ENCODE measurements at places on chromosomes 4 and X. TPM values are rescaled to one million over a fixed set of nuclear protein-coding genes. Genes with fewer than 3 reads are reported as not detected.

Gene HSFX1
- 2.4 TPM for total RNA-seq

Gene POU4F2
- total RNA-seq: not detected

- no peak overlapping the region for H3K27ac ChIP-seq
- H3K36me3 ChIP-seq: no peaks in the 10 kb centered on the region
- H3K27me3 ChIP-seq: no peaks in the 10 kb centered on the region
- no peak for DNase-seq
- no peak overlapping the region for H3K4me3 ChIP-seq
Measured at GRCh38 chr4:147984065-147984777, 252.3 kb downstream of the ARHGAP10 start.

- H3K27ac ChIP-seq: peak overlapping the region; percentile 80
- H3K4me3 ChIP-seq: peak overlapping the region; percentile 31
- H3K36me3 ChIP-seq: no peaks in the 10 kb centered on the region
- peaks cover 48% of the 10 kb centered on the region for H3K4me1 ChIP-seq
- H3K27me3 ChIP-seq: no peaks in the 10 kb centered on the region
Measured at GRCh38 chr4:102678107-102678506, 82.7 kb downstream of the MANBA start.

DNA sequence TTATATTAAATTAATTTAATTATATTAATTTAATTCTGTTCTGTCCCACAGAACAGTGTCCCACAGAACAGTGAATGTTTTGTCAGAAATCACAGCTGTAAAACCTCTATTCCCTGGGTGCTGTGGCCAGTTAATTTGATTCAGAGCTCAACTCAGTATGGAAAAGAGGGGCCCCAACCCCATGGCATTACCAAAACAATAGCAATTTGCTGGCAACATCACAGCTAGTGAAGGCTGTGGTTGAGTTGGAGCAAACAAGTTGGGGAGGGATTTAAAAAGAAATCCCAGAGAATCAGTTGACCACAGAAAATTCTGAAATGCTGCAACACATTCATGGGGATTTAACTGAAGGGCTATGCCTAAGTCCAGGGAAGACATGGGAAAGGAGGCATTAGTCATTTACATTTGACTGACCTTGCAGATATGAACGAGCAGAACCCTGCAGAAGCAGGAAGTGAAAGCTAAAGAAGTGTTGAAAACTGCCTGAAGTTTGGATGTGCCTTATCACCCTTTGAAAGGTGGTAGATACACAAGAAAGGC is 30.1 kb downstream of the PDHA2 start:
- no peak overlapping the region for H3K4me3 ChIP-seq
- no peaks in the 10 kb centered on the region for H3K36me3 ChIP-seq
- no peaks in the 10 kb centered on the region for H3K27me3 ChIP-seq
- no peak overlapping the region for H3K27ac ChIP-seq

- peak within 1 kb of the TSS; percentile 62 for H3K4me3 ChIP-seq
- peak; percentile 59 for DNase-seq
- H3K27me3 ChIP-seq: no peaks in the 10 kb centered on the region
- no peak within 1 kb of the TSS for H3K27ac ChIP-seq
Measured at GRCh38 chr4:155376387-155377268, at the start of gene MAP9. MAP9 (minus strand) TSS chr4:155376965; CDS start chr4:155375850, 1,115 bp downstream.

Gene CENPVL2
- total RNA-seq: not detected

Gene RAI2
- not detected for total RNA-seq

DNA sequence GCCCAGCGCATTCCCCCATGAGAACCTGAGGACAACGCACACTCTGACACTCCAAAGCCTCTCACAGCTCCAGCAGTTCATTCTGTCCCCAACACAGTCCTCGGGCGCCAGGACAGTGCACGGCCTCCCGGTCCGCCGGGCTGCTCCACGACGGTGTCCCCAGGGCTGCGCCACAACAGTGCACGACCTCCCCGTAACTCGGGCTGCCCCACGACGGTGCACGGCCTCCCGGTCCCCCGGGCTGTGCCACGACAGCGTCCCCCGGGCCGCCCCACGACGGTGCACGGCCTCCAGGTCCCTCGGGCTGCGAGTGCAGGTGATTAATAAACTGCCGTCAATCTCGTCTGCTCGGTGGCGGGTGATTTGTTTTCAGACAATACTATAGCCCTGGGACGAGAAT is 585.1 kb upstream of the FRG1 start:
- H3K36me3 ChIP-seq: no peaks in the 10 kb centered on the region
- DNase-seq: no peak
- H3K4me1 ChIP-seq: no peaks in the 10 kb centered on the region
- H3K4me3 ChIP-seq: no peak overlapping the region
- H3K27ac ChIP-seq: no peak overlapping the region

GRCh38 chr4:72312032-72312650 is 256.9 kb downstream of the ADAMTS3 start:
- H3K4me3 ChIP-seq: no peak overlapping the region
- H3K27me3 ChIP-seq: no peaks in the 10 kb centered on the region
- H3K36me3 ChIP-seq: no peaks in the 10 kb centered on the region
- peak overlapping the region; percentile 44 for H3K27ac ChIP-seq

GRCh38 chr4:1234811-1235292 is 14.1 kb downstream of the CTBP1 start:
- H3K27ac ChIP-seq: no peak overlapping the region
- no peak for DNase-seq
- H3K27me3 ChIP-seq: no peaks in the 10 kb centered on the region
- no peak overlapping the region for H3K4me3 ChIP-seq
- H3K4me1 ChIP-seq: no peaks in the 10 kb centered on the region
- H3K36me3 ChIP-seq: no peaks in the 10 kb centered on the region

DNA sequence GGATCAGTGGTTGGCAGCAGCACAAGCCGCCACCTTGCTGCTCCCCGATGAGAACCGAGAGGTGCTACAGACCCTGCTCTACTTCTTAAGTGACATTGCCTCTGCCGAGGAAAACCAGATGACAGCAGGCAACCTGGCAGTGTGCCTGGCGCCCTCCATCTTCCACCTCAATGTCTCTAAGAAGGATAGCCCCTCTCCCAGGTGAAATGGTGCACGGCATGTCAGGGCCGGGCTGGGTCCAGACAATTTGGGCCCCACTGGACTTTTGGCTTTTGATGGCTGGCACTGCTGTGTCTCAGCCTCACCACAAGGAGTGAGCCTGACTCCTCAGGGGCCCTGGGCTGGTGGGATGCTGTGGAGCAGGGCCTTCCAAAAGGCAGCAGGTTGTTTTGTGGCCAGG is 74.1 kb downstream of the STARD8 start:
- H3K27ac ChIP-seq: no peak overlapping the region
- no peaks in the 10 kb centered on the region for H3K4me1 ChIP-seq
- H3K27me3 ChIP-seq: no peaks in the 10 kb centered on the region
- H3K36me3 ChIP-seq: no peaks in the 10 kb centered on the region
- DNase-seq: no peak

Gene SPOCK3
- not detected for total RNA-seq

- H3K27me3 ChIP-seq: 0 out of 2 replicates have a peak, but pooled peaks cover 4% of the 10 kb centered on the region
- H3K4me3 ChIP-seq: no peak overlapping the region
Measured at GRCh38 chrX:69287095-69287494, 121.8 kb upstream of the PJA1 start.

Gene MRPL1
- total RNA-seq: 16.7 TPM

Gene DUSP21
- not detected for total RNA-seq

- H3K27ac ChIP-seq: no peak overlapping the region
- no peak overlapping the region for H3K4me3 ChIP-seq
- no peak for DNase-seq
- no peaks in the 10 kb centered on the region for H3K4me1 ChIP-seq
- no peaks in the 10 kb centered on the region for H3K27me3 ChIP-seq
- no peaks in the 10 kb centered on the region for H3K36me3 ChIP-seq
Measured at GRCh38 chr4:176680668-176681180, 112.0 kb downstream of the VEGFC start.

Gene PROM1
- not detected for total RNA-seq
